Stimulated activated CD8-positive, alpha-beta memory T cell treated with anti-CD3 and anti-CD28 coated beads, Interleukin-7, amount 100 ng/mL, for 24 hours (primary cell): ENCODE measurements at places on chromosomes 1 and 21.

DNA sequence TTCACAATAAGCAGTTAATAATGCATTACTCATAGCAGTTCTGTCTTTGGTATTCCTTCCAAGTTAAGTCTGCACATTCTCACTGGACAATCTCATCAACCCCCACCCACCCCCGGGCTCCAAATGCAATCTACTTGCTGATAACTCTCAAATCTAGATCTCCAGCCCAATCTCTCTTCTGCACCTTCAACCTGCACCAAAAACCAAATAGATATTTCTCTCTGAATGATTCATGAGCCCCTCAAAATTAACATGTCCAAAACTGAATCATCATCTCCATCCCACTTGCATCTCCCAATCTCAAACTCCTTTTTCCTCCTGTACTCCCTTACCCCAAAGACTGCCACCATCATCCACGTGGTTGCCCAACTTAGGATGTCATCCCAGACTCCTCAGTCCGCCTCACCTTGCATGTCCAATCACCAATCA lies 2.7 kb downstream of the DOCK7 start:
- no peak for DNase-seq

DNA sequence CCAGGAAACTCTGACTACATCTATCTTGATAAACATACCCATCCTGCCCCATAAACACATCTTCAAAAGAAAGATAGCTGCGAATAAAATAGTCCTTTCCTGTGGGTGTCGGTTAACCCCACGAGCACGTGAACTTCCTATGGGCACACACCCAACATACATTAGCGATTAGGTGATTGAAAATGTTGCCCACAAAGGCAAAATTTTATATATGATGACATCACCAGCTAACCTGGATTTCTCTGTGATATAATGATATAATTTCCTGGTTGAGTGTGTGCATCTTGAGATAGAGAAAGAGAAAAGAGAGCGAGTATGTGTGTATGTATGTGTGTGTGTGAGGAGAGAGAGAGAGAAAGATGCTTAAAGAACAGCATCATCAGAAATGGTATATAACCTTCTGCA lies 296.1 kb downstream of the PTPRC start:
- DNase-seq: peak; percentile 10

- no peak for DNase-seq
These were observed 13.3 kb upstream of the EIF4G3 start for GRCh38 chr1:21189906-21190500.

GRCh38 chr1:31879981-31880608 lies 58.1 kb downstream of the PTP4A2 start:
- no peak for DNase-seq

- DNase-seq: no peak
These were observed 134.7 kb downstream of the DMRTB1 start for GRCh38 chr1:53593758-53594380.
